ENCODE measurements at places on chromosomes 3 and 15.

- DNase-seq, result no peak
These were observed 101.1 kb downstream of the DLG1 start for GRCh38 chr3:197197334-197197733.

DNA sequence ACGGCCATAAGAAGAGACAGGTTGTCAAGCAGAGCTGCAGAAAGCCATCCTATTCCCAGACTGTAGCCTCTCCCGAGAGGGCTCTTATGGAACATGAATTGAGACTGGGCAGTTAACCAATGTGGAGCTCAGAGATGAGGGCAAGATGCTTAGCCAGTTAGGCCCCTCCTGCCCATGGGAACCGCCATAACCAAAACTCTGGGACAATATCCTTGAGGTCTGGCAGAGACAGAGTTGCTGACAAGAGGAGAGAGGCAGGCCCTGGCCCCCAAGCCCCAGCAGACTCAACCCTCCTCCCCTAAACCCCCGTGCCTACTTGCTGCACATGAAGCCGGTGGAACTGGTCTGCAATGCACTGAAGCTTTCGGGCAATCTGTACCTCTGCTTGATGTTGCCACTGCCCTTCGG is 4.8 kb downstream of the BMF start:
- no peak for DNase-seq

GRCh38 chr15:60513676-60514075 is 34.7 kb upstream of the ICE2 start:
- no peak for DNase-seq

DNA sequence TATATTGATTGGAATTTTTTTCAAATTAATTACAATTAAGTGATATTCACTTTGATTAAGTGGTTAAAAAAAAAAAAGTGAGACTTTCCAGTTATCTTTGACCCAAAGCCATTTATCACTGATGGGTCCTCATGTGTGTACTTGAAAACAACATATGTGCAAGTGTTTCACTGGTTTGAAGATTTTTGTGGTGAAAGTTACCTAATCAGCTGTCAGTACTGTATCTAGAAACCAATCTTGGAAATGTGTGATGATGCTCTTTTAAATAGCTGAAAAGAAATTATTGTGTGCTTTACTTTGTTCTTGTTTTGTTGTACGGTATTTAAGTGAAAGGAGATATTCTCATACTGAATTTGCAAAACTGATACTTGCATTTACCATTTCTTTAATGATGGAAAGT is 11.6 kb upstream of the XCR1 start:
- no peak for DNase-seq

DNA sequence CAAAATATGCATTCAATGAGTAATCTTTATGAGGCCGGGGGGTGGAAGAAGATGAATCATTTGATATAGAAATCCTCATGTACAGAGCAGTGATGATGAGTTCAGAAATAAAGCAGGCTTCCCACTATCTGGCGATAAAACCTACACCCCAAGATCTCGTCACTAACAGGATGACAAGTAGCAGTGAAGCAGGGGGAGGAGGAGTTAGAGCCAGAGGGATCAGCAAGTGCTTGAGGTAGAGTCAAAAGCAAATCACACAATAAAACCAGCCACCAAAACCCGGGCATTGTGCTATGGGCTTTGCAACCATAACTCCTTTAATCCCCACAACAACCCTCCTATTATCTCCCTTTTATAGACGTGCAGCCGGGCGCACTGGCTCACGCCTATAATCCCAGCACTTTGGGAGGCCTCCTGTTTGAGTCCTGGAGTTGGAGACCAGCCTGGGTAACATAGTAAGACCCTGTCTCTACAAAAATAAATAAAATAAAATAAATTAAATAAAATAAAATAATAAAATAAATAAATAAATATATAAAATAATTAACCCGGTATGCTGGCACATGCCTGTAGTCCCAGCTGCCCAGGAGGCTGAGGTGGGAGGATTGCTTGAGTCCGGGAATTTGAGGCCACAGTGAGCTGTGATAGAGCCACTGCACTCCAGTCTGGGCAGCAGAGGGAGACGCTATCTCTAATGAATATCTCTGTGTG is 53.0 kb downstream of the STARD5 start:
- no peak for DNase-seq
